ENCODE measurements at places on chromosomes 5 and 9. TPM values are rescaled to one million over a fixed set of nuclear protein-coding genes. Genes with fewer than 3 reads are reported as not detected.

PPP3R2 gene
- total RNA-seq = not detected

- no peak for DNase-seq
These were observed 28.0 kb upstream of the HTR4 start for GRCh38 chr5:148682058-148683026.

DNA sequence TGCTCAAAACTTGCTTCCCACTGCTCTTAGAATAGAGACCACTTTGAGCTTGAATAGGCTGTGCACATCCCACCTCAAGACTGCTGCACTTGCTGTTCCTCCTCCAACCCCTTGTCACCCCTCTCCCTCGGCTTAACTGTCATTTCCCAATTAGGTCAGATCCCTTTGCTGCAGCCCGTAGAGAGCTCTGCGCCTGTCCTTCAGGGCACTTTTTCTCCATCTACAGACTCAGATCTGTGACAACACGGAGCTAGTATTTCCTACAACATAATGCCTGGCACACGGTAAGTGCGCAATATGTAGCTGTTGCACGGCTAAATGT, 485 bp upstream of the HABP4 start:
- no peak for DNase-seq

DNA sequence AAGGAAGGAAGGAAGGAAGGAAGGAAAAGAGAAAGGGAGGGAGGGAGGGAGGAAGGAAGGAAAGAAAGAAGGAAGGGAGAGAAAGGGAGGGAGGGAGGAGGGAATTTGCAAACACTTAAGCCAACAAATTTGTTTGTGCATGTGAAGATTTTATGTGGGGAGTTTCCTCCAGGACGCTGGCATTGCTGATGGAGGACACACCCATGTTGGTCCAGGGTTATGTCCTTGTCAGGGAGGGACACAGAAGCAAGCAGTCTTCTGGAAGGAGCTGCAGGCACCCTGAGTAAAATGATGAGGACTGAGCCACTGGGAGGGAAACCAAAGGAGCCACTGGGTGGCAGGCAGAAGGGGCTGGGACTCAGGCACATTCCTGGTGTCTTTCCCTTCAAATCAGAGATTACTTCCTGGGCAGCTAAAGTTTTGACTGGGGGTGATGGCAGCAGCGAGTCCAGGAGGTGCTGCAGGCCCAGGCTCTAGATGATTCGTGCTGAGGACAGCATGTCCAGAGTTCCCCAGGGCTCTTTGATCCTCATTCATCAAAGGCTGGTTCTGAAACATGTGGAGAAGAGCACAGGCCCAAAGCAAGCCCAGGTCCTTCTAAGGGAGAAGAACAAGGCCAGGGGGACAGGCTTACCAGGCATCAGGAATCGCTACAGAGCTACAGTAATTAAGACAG, 109.2 kb downstream of the PAX5 start:
- DNase-seq = no peak

DNA sequence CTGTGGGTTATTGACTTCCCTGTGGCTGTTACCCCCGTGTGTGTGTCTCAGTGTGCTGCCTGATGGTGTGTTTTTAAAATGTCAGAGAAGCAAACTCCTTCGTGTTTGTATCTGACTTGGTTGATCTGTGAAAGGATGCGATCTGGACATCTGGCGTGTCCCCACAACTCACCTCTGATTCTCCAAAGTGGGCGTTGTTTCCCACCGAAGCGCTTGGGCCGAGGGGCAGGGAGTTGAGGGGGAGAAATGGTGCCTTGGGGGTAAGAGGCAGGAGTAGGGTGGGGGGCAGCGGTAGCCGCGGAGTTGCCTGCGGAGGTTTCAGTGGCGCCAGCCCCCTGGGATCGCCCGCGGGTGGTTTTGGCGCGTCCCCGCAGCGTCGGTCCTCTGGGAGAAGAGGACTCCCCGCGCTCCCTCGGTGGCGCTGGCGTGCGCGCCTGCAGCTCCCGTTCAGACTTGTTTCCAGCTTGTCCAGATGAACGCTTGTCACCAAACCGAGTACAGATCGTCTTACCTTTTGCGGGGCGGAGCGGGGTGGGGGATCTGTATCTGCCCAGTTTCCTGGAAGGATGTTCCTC, 1.1 kb downstream of the MAST4 start:
- DNase-seq = no peak

DNA sequence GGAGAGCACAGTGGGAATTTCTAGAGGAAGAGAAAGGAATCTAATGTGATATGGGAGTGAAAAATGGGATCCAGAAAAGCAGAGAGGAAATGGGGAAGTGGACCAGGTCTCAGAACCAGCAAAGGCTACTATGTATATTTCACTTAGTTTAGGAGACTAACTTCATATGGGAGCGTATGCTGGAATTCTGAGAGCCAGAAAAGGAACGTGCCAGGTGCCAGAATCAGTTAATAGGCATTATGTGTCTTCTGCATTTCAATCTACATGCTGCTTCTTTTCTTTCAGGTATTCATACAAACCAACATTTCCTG, 28.5 kb upstream of the IFNA14 start:
- no peak for DNase-seq

DNA sequence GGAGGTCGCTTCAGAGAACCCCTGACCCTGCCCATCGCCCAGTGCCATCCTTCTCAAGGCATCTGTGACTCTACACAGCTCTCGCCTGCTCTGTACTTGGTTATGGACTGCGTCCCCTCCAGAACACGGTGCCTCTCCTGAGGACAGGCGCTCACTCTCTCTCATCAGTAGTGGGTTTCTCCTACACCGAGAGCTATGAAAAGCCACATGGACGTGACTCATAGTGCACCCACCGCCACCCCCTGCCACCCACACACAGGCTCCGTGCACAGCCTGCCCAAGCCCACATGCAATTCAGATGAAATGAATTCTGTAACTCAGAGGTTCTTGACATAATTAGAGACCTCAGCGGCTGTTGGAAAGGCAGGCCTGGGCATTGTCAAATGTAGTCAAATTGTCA, 13.9 kb downstream of the GTF3C5 start:
- no peak for DNase-seq

GRCh38 chr5:95069948-95070347, 214.9 kb downstream of the MCTP1 start:
- DNase-seq = no peak

- DNase-seq = no peak
These were observed 266.6 kb downstream of the PIK3R1 start for GRCh38 chr5:68482199-68482598.

ZDHHC11 gene
- total RNA-seq = 11.0 TPM

DNA sequence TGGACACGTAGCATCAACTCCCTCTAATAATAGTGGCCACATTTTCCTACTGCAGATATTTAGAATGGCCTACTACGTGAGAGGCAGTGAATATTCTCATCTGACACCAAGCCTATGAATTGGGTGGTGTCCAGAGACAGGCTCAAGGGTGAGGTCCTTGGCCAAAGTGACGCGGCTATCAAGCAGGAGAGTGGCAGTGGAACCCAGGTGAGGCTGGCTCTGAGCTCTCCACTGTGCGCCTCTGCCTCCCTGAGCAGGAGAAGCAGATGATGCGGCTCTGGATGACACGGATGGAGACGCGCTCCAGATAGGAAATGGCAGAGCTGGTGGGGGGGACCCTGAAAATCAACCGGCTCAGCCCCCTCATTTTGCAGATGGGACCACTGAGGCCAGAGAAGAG, 69.7 kb downstream of the CFAP77 start:
- DNase-seq = no peak

DNA sequence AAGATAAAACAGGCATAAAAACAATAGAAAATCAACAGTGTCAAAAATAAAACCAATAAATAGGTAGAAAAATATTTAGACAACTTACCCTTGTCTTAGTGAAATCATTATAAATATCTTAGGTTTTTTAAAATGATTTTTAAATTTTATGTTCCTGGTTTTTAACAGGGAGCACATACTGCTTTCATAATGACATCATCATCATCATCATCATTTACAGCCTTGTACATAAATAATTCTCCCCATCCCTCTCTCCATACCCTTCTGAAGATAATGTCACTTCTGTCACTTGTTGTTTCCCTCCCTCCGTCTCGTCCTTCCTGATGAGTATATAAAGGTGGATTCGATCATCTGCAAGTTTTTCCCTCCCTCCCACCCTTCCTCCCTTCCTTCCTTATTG, 56.6 kb downstream of the CDH9 start:
- DNase-seq = no peak

DNA sequence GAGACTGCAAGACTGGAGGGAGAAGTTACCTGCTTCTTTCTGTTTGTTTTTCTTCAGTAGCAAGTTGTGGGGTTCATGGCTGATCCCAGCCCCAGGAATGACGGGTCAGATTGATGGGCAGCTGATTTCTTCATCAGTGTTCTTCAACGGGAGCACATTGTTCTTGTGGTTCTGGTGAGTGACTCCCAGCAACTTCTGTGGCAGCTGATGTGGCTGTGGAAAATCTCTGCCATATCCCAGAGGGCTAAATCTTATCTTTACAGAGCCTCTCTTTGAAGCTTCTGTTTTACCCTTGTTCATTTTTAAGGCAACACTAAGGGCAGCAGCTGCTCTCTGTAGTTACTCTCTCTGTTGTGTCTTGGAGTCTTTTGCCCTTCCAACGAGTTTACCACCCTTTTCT, 710.3 kb downstream of the PRELID2 start:
- no peak for DNase-seq

GRCh38 chr9:16715404-16715803, 155.1 kb downstream of the BNC2 start:
- no peak for DNase-seq

BARHL1 gene
- total RNA-seq = not detected

DNA sequence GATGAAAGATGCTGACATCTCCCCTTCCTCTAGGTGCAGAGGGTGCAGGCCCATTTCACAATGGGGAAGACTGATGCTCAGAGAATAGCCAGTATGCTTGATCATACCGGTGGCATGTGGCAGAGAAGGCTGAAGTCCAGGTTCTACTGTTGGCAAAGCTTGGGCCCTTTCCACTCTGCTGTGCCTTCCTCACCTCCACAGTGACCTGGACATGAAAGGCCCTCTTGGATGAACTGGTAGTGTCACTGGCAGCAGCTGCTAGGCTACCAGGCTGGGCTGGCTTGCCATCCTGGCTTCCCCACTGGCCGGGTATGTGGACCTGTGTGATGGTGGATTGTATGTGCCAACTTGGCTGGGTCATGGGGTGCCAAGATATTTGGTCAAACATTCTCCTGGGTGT, 92.0 kb downstream of the GADD45G start:
- DNase-seq = no peak

DNA sequence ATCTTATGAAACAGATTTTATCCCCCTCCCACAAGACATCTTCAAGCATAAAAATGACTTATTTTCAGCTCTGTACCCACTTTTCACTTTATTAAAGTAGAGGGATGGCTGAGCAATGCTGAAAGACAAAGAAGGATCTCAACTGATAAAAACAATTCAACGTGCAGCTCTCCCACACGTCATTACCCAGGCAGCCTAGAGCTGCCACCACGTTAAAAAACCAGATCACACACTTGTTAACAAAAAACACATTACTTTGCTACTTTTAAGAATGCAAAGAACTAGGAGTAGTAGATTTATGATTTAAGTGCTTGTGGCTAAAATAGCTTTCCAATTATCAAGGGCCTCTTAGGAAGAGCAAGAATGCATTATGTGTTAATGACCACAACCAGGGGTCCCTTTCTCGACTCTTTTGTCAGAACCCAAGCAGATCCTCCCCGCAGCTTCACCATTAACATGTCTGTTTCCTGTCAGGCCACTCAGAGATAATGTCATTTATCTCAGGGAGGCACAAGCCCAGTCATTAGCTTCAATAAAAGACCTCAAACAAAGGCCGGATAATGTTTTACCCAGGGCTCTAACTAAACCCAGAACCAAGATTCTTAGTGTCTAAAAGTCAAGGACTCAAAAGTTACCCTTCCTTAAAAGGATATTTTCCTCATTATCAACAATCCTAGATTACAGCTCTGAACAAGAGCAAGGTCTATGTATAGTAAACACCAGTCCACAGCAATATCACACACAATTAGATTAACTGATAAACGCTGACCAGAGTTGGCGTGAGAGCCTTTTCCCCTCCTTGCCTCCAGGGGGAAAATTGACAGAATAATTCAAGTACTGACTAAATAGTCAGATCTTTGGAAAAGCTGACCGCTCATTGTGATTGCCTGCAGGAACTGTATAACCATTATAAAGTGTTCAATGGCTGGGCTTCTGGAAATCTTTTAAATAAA, 7.5 kb downstream of the ZNF608 start:
- DNase-seq = no peak

DNA sequence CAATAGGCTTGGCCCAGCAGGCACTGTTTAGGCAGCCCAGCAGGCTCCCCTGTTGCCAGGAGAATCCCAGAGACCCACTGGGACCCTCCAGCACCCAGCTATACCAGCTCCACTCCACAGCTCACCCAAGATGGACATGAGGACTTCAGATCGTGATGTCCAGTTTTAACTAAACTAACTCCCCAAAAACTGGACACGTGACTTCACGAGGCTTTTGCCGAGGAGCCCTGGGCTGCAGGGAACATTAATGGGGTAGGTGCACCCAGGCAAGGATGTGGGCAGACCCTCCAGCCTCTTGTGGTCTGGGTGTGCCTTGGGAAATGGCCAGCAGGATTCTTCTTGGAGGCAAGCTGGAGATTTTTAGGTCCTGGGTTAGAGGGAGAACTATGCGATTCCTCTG, 8.9 kb upstream of the NKD2 start:
- peak; percentile 20 for DNase-seq

GRCh38 chr5:138370537-138370936, 18.1 kb downstream of the KDM3B start:
- no peak for DNase-seq

- DNase-seq = no peak
These were observed 22.0 kb upstream of the EMB start for GRCh38 chr5:50463047-50463446.

- DNase-seq = no peak
These were observed 38.8 kb downstream of the IARS1 start for GRCh38 chr9:92254381-92255337.

ST8SIA4 gene
- 17.5 TPM for total RNA-seq

GRCh38 chr5:151656311-151656710, 30.4 kb downstream of the SPARC start:
- DNase-seq = no peak

- no peak for DNase-seq
These were observed 20.7 kb upstream of the IL17B start for GRCh38 chr5:149399775-149400174.

DNA sequence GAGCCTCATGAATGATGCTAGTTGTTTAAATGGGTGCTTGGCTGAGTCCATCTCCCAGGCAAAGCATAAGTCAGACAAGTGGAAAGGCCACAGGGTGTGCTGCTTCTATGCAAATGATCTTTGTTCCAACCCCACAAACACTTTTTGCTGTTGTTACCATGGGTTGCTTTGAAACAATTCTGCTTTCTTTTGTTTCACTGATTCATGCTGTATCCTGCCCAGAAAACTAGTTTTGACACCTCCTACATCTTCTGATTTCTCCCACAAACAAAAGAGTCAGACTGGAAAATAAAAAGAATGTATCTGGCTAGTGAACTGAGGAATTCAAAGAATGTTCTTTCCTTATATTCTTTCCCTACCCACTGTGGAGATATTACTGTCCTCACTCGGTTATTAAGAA, 298.6 kb downstream of the DIRAS2 start:
- DNase-seq = no peak

DNA sequence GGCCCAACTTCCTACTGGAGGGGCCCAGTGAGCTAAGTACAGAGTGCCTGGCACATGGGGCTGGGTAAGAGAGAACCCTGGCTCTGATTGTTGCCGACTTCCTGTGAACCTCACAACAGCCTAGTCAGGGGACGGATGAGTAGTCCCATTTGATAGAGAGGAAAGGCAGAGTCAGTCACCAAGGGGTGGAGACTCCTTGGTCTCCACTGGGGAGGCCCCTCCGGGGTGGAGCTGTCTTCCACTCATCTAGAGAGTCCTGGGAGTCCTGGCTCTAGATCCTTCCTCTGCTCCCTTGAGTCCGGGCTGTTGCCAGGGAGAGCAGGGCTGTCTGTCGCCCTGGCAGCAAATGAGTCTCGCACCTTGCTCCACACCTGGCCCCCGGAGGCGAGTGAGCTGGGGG, 8.0 kb downstream of the GRK6 start:
- no peak for DNase-seq

PAPPA gene
- total RNA-seq = 5.7 TPM

Data from mesenteric fat pad (tissue), 1 donor.